ENCODE measurements at places on chromosomes 3 and 15.

- no peak overlapping the region for H3K4me3 ChIP-seq
- no peaks in the 10 kb centered on the region for H3K27me3 ChIP-seq
- H3K36me3 ChIP-seq, result no peaks in the 10 kb centered on the region
- no peak for DNase-seq
These were observed 245.3 kb downstream of the FEZF2 start for GRCh38 chr3:62128051-62128450.

GRCh38 chr3:127273206-127273605 lies 14.6 kb downstream of the PRR20G start:
- no peak for DNase-seq
- peaks cover 7% of the 10 kb centered on the region for H3K27me3 ChIP-seq
- H3K4me3 ChIP-seq, result no peak overlapping the region
- no peaks in the 10 kb centered on the region for H3K4me1 ChIP-seq
- H3K36me3 ChIP-seq, result no peaks in the 10 kb centered on the region
- no peak overlapping the region for H3K27ac ChIP-seq

DNA sequence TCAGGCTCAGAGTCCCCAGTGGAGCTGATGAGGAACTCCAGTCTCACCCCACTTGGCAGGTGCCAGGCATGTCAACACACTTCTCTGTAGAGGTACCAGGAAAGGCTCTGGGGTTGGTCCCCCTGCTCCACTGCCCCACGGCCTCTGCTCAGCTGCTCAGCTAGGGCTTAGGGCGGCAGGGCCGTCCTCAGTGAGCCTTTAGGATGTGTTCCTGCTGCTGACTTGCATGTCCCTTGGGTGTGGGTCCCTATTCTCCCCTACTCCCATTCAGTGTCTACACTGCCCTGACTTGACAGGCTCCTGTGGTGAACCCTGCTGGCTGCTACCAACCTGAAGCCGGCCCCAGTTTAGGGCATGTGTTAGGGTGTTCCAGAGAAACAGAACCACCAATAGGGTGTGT lies 17.9 kb upstream of the POLG start:
- peaks cover 2% of the 10 kb centered on the region for H3K27me3 ChIP-seq
- H3K4me3 ChIP-seq, result no peak overlapping the region
- no peaks in the 10 kb centered on the region for H3K36me3 ChIP-seq
- no peak overlapping the region for H3K27ac ChIP-seq
- H3K4me1 ChIP-seq, result no peaks in the 10 kb centered on the region

DNA sequence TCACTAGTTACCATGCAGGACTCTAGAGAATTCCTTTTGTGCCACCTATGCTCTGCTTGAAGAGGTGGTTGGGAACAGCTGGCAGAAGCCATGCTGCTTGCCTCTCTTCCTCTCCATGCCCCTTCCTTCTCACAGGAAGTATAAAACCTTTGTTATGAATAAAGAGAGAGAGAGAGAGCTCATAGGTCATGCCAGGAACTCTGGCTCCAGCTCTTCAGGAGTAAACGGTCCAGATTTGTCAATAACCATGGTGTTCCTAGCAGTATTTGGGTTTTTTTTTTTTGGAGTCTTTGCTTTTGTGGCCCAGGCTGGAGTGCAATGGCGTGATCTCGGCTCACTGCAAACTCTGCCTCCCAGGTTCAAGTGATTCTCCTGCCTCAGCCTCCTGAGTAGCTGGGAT lies 97.7 kb upstream of the SLC4A7 start:
- H3K4me3 ChIP-seq, result no peak overlapping the region
- DNase-seq, result no peak
- no peaks in the 10 kb centered on the region for H3K4me1 ChIP-seq
- H3K27me3 ChIP-seq, result no peaks in the 10 kb centered on the region
- no peak overlapping the region for H3K27ac ChIP-seq

- no peak overlapping the region for H3K4me3 ChIP-seq
- H3K36me3 ChIP-seq, result no peaks in the 10 kb centered on the region
- no peak for DNase-seq
- H3K27me3 ChIP-seq, result no peaks in the 10 kb centered on the region
These were observed 270.9 kb downstream of the TLE3 start for GRCh38 chr15:69826819-69827175.

DNA sequence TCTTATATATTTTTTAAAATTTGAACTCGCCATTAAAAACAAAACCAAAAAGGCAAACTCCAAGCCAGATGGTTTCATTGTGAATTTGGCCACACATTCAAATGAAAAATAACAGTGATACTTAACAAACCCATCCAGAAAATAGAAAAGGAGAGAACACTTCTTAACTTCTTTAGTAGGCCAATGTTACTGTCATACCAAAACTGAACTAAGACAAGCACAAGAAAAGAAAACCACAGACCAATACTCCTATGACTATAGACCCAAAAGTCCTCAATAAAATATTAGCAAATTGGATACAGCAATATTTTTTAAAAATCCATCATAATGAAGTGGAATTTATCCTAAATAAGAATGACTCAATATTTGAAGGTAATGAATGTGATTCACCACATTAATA lies 73.5 kb upstream of the ALDH1A3 start:
- no peaks in the 10 kb centered on the region for H3K36me3 ChIP-seq
- H3K27me3 ChIP-seq, result no peaks in the 10 kb centered on the region
- no peak overlapping the region for H3K4me3 ChIP-seq
- no peaks in the 10 kb centered on the region for H3K4me1 ChIP-seq
- H3K27ac ChIP-seq, result no peak overlapping the region

- peaks cover 8% of the 10 kb centered on the region for H3K4me1 ChIP-seq
- no peak overlapping the region for H3K27ac ChIP-seq
- H3K4me3 ChIP-seq, result no peak overlapping the region
- H3K36me3 ChIP-seq, result no peaks in the 10 kb centered on the region
- H3K27me3 ChIP-seq, result no peaks in the 10 kb centered on the region
These were observed 7.0 kb downstream of the HDGFL3 start for GRCh38 chr15:83200589-83200988.

DNA sequence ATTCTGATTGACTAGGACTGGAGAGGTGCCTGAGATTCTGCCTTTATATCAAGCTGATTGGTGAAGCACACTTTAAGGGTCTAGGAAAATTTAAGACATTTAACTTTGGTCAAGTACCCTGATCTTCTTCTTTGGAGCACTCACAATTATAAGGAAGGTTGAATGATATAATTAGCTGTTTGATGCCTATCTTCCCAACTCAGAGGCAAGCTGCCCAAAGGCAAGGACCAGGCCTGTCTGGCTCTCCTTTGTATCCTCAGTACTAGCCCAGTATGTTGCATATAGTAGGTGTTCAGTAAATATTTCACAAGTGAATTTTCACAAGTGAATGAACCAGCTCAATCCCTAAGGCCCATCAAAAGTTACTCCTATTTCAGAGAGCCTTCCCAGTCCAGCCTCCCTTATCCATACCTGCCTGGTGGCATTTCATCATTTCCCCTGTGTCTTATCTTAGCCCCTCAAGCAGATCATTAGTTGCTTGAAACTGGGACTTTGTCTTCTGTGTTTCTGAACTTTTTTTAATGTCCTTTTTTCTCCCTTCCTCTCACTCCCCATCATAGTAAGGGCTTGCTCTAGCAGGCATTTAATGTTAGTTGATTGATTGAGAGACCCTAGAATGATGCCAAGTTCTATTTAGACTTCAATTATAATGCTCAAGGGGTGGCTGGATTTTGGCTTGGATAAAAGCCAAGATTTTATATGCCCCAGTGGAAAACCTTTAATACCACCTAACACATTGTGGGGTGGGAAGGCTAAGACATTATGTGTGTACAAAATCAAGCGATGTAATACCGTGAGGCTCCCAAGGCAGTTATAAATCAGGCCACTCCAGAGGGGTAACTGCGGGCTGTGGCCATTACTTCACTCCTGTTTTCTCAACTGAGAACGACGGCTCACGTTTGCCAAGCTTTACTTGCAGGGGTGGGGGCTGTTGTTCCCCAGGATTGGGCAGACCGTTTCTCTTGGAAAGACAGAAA lies 43.2 kb upstream of the BOC start:
- no peak overlapping the region for H3K27ac ChIP-seq
- H3K36me3 ChIP-seq, result no peaks in the 10 kb centered on the region
- DNase-seq, result no peak
- H3K4me3 ChIP-seq, result no peak overlapping the region

DNA sequence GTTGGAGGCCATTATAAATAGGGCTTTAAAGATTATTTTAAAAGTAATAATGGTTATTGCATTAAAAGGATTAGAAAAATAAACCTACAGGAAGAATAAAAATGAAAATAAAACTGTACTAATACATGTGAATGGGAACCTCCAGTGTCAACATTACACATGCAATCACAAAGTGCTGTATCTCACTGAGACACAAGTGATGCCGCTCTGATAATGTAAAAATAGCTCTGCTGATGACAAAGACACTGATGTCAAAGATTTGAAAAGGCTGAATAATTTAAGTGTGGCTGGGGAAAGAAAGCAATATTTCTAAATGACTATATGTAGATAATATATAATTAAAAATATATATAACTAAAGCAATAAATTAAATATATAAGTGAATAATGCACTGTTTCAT lies 129.1 kb upstream of the RAP2B start:
- DNase-seq, result no peak
- H3K27ac ChIP-seq, result no peak overlapping the region
- H3K36me3 ChIP-seq, result no peaks in the 10 kb centered on the region
- H3K4me1 ChIP-seq, result peaks cover 7% of the 10 kb centered on the region
- no peak overlapping the region for H3K4me3 ChIP-seq

- H3K27me3 ChIP-seq, result no peaks in the 10 kb centered on the region
- DNase-seq, result no peak
- no peak overlapping the region for H3K27ac ChIP-seq
- no peak overlapping the region for H3K4me3 ChIP-seq
- no peaks in the 10 kb centered on the region for H3K4me1 ChIP-seq
These were observed 10.1 kb upstream of the CHCHD6 start for GRCh38 chr3:126693921-126694320.

DNA sequence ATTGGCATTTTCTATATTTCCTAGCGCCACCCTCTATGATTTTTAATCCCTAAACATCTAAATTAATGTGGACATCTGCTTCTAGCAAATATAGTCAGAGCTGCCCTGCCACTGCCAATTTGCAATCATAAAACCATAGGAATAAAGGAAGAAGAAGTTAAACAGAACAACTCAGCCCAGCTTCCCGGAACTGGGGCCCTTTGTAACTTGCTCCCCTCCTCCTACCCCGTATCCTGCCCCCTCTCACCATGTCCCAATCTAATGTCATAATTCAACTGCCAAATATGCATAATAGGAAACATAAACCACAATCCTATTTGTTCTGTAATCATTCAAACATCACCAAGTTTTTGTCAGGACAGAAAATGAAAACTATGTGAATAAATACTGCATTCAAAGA lies 74.4 kb upstream of the ACP3 start:
- H3K4me1 ChIP-seq, result no peaks in the 10 kb centered on the region
- H3K36me3 ChIP-seq, result no peaks in the 10 kb centered on the region
- H3K27me3 ChIP-seq, result no peaks in the 10 kb centered on the region

GRCh38 chr15:59301527-59301926 lies 71.1 kb downstream of the MYO1E start:
- no peak overlapping the region for H3K27ac ChIP-seq
- H3K36me3 ChIP-seq, result no peaks in the 10 kb centered on the region
- peaks cover 46% of the 10 kb centered on the region for H3K4me1 ChIP-seq
- no peak overlapping the region for H3K4me3 ChIP-seq
- H3K27me3 ChIP-seq, result no peaks in the 10 kb centered on the region

GRCh38 chr3:116552246-116552645 lies 107.0 kb upstream of the LSAMP start:
- no peaks in the 10 kb centered on the region for H3K4me1 ChIP-seq
- no peaks in the 10 kb centered on the region for H3K27me3 ChIP-seq
- H3K27ac ChIP-seq, result no peak overlapping the region
- no peaks in the 10 kb centered on the region for H3K36me3 ChIP-seq

GRCh38 chr3:195708061-195708460 lies 12.7 kb upstream of the MUC20 start:
- H3K4me3 ChIP-seq, result no peak overlapping the region
- DNase-seq, result no peak
- H3K27me3 ChIP-seq, result no peaks in the 10 kb centered on the region
- peaks cover 31% of the 10 kb centered on the region for H3K36me3 ChIP-seq
- H3K27ac ChIP-seq, result no peak overlapping the region

Data from heart left ventricle (tissue), 16 donors.